ENCODE measurements at places on chromosomes 5 and 9. TPM values are rescaled to one million over a fixed set of nuclear protein-coding genes. Genes with fewer than 3 reads are reported as not detected.

- DNase-seq: no peak
Observed at GRCh38 chr5:170596482-170597044, 92.7 kb downstream of the KCNIP1 start.

DNA sequence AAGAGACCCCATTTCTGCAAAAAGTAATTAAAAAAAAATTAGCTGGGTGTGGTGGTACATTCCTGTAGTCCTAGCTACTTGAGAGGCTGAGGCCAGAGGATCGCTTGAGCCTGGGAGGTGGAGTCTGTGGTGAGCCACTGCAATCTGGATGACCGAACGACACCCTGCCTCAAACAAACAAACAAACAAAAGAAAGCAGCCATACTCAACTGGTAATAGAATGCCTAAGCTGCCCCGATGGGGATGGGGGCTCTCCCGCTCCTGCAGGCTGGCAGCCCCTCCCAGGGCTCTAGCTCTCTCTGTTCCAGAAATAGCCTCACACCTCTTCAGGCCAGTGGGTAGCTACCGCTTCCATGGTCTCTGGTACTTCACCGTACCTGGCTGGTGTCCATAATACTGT, 241.8 kb downstream of the FANCC start:
- no peak for DNase-seq

DNA sequence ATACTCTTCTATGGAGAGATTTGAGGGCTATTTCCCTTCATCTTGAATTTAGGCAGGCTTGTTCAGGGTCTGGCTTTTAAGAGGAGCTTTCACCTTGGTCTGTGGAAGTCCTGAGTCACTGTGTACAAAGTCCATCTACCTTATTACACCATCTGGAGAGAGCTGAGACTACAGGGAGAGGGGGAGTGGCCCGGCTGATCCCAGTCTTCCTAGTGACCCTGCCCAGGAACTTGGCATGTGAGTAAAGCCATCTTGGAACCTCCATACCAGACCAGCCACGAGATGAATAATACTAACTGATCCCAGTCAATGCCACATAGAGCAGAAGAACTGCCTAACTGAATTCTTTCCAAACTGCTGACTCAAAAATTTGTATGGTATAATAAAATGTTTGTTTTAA, 8.4 kb upstream of the IL6ST start:
- DNase-seq: no peak

The NUTM2F gene
- not detected for total RNA-seq

The MTRR gene
- 24.5 TPM for total RNA-seq

The PCDHGA8 gene
- total RNA-seq: 0.41 TPM

- no peak for DNase-seq
Observed at GRCh38 chr5:106459541-106459940, 1211.2 kb downstream of the EFNA5 start.

DNA sequence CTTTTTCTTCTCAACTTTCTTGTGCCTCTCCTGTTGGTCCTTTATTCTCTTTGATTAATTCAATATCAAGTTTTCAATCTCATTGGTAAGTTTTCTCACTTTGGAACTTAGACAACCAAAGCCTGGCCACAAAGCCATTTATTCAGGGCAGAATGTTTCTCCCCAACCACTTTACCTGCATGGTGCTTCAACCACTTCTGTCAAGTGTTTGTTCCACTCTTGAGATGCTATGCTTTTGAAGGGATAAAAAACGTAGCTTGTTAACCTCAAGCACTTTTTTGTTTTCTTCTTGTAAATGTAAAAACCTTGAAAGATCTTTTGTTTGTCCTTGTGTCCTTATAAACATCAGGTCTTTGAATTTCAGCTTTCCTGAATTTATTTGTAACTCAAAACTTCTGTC, 966.7 kb downstream of the MAT2B start:
- no peak for DNase-seq

- no peak for DNase-seq
Observed at GRCh38 chr9:338602-339001, 123.9 kb downstream of the DOCK8 start.

GRCh38 chr9:111094433-111094924, 56.2 kb upstream of the LPAR1 start:
- DNase-seq: no peak

GRCh38 chr9:127344368-127345000, 52.5 kb upstream of the SLC2A8 start:
- DNase-seq: no peak

The KCNN2 gene
- not detected for total RNA-seq

GRCh38 chr5:68657055-68657961, 436.5 kb upstream of the SLC30A5 start:
- no peak for DNase-seq

DNA sequence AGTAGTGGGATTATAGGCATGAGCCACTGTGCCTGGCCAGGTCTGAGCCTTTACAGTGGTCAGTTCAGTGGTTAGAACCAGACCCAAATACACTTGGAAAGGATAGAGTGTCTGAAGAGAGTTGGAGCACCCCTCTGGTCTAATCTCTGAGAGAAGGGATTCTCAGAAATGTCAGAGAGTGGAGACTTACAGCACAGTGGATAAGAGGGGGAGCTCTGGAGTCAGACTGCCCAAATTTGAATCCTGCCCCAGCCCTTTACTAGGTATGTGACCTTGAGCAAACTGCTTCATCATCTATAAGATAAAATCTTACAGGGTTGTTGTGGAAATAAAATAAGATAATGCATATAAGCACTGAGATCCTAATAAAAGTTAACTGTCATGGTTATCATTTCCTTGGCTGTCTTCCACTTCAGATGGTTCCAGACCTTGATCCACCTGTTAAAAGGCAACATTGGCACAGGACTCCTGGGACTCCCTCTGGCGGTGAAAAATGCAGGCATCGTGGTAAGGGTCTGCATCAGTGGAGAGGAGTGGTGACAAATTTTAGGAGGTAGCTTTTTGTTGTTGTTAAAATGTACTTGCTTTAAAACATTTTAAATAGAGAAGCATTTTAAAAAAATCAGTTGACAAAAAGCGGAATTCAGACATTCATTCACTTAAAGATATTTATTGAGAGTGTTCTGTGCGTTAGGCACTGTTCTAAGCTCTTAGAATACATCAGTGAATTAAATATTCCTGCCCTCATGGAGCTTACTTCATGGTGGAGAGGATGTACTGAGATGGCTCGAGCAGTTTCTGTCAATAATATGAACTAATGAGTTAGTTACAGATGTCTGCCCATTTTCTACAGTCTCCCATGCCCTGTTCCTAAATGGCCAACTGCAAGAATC, 16.0 kb downstream of the SLC36A1 start:
- DNase-seq: no peak

GRCh38 chr9:92564982-92565381, 29.2 kb upstream of the ECM2 start:
- no peak for DNase-seq

- DNase-seq: no peak
Observed at GRCh38 chr5:104951829-104952228, 1389.2 kb upstream of the NUDT12 start.
